ENCODE measurements at places on chromosomes 3 and 15. TPM values are rescaled to one million over a fixed set of nuclear protein-coding genes. Genes with fewer than 3 reads are reported as not detected.

Gene CLASP2
- polyA plus RNA-seq = 21.3 TPM

Gene CLDN11
- polyA plus RNA-seq = 0.42 TPM

Gene UPK1B
- 7.1 TPM for polyA plus RNA-seq

Gene SV2B
- not detected for polyA plus RNA-seq

Gene ISG20
- polyA plus RNA-seq = 6.1 TPM

Gene KBTBD13
- not detected for polyA plus RNA-seq

Gene MCF2L2
- not detected for polyA plus RNA-seq

Gene GOLGA6D
- 0.05 TPM for polyA plus RNA-seq

Gene GRIP2
- polyA plus RNA-seq = 1.5 TPM

Gene ZXDC
- 5.8 TPM for polyA plus RNA-seq

Gene ESYT3
- polyA plus RNA-seq = 1.1 TPM

Gene ALDH1A3
- polyA plus RNA-seq = 12.2 TPM

Gene TTC23
- 17.4 TPM for polyA plus RNA-seq

Gene FBXL2
- 7.5 TPM for polyA plus RNA-seq

Gene GXYLT2
- 2.0 TPM for polyA plus RNA-seq

Gene GOLIM4
- polyA plus RNA-seq = 23.1 TPM
